ENCODE measurements at places on chromosomes 3 and 15. TPM values are rescaled to one million over a fixed set of nuclear protein-coding genes. Genes with fewer than 3 reads are reported as not detected.

GRCh38 chr15:80768158-80768557 is 11.0 kb upstream of the CEMIP start:
- no peak for DNase-seq

GRCh38 chr3:52223449-52224408 is 1.7 kb downstream of the TLR9 start:
- no peak for DNase-seq

DNA sequence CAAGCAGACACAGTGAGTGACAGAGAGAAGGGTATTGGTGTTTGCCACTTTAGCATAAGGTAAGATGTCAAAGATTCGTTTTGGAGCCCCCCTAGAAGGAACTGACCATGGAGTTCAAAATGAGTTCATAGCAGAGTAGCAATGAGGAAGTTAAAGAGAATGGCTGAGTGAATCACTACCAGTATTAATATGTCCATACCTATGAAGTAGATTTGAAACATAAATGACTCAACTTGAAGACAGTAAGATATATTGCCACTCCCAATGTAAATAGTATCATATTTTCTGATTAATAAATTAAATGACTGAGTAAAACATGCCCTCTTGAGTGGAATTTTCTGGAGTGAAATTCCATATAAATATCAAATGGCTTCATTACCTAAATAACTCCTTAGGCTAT is 675.1 kb downstream of the NLGN1 start:
- DNase-seq = no peak

- no peak for DNase-seq
These were observed 245.7 kb upstream of the RORA start for GRCh38 chr15:61474796-61475195.

DNA sequence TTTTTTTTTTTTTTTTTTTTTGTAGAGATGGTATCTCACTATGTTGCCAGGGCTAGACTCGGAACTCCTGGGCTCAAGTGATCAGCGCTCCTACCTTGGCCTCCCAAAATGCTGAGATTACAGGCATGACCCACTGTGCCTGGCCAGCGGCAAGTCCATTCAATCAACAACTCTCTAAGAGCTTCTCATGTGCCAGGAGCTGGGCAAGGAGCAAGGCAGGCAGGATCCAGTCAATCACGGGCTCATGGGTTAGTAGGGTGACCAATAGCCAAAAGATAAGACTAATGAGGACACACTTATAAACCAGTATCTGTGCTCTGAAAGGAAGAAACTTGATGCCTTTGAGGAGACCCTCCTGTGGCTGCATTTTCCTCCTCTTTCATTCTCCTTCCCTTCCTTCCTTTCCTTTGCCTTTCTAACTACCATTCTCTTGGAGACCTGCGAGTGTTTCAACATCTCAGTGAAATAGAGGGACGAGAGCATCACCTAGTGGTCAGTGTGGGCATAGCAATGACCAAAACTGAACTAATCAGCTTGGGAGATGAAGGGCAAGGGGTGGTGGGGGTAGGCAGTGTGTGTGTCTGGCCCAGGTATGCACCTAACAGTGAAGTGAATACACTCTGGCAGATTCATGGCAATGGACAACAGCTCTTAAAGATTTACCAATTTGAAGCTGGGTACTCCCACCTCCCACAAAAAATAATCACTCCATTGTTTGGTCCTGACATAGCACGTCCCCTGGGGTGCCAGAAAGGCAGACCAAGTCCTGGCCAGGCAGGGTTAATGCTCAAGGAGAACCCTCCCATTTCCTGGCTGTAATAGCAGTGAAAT is 6.3 kb downstream of the RPP25 start:
- DNase-seq = peak; percentile 67

- no peak for DNase-seq
These were observed 46.3 kb downstream of the ARHGAP31 start for GRCh38 chr3:119340446-119340845.

DNA sequence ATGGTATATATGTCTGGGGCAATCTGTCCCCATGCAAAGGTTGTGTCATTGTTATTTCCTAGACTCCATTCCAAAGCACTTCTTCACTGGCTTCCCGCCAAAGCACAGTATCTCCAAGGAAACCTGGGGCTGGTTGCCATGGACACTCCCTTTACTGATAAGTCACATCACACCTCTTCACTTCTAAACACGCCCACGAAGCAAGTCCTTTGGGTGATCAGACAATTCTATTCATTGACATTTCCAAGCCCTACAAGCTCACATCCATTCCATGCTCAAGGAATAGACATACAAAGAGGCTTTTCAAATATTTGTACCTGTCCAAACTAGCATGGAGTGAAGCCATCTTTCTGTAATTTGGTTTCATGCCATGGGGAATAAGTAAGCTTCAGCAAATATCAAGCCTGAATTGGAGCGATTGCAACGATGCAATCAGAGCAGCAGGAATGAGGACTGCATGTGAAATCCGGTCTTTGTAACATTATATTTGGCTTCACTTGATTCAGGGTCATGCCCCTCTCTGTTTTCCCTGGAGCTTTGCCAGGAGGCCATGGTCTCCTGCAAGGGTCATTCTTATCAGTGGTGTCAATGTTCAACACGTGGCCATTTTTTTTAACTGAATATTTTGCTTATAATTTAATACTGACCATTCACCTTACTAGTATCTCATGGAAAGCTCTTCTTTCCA is 201.6 kb upstream of the TMC3 start:
- peak; percentile 1 for DNase-seq

DNA sequence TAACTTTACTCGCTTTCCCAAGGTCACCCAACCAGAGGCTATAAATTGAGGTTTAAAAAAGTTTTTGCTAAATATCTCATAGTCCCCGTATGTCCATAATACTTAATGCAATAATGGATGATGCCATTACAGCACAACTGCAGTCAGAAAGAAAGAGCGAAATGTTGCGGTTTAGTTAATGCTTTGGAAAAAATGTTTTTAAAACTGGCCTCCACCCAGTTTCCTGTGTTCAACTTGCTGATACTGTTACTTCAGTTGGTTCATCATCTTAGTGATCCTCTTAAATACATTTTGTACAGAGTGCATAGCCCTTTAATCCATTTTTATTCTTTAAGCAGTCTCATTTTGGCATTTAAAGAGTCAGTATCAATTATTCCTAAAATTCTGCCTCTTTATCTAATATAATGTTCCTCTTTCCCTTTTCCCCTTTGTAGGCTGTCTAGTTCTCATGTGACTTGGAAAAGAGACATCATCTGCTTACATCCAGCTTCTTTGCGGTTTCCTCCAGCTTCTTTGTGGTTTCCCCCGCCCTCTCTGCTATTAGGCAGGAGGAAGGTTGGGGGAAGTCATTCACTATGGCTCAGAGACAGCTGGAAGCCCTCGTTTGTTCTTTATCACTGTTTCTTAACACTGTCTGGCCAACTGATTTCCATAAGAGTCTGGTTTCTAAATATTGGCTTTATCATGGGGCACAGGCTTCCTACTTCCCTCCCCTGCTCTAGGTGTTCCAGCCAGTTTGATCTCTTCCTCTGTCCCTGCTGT is 154.3 kb downstream of the GOLIM4 start:
- peak; percentile 88 for DNase-seq

DNA sequence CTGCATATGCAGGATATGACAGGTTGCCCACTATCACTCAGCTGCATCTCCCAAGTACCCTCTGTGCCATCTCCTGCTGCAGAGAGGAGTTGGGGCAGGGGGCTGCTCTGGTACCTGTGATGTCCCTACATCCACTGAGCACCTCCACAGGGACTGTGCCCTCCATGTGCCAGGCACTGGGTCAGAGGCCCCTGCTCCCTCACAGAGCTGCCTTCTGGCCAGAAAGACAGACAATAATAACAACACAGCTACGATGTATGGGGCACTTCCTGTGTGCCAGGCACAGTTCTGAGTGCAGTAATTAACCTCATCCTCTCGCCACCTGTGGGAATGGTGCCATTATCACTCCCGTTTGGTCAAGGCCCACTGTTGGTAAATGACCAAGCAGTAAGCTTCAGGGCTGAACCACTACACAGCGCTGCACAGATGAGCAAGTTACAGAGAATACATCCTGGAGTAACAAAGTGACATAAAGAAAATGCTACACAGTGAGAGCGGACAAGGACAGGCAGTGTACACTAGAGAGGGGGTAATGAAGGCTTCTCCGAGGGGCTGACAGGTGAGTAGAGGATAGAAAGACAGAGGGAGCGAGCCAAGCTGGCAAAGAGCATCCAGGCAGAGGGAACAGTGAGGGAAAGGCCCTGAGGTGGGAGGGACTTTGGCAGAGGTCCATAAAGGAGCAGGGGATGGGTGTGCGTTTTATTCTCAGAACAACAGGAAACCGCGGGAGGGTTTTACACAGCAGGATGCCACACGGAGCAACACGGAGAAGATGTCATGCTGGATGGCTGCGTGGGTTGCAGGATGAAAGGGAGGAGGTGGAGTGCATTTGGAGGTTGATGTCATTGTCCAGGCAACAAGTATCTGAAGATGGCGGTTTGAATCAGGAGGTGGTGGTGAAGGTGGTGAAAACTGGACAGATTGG is 13.6 kb downstream of the WNT7A start:
- DNase-seq = no peak

DNA sequence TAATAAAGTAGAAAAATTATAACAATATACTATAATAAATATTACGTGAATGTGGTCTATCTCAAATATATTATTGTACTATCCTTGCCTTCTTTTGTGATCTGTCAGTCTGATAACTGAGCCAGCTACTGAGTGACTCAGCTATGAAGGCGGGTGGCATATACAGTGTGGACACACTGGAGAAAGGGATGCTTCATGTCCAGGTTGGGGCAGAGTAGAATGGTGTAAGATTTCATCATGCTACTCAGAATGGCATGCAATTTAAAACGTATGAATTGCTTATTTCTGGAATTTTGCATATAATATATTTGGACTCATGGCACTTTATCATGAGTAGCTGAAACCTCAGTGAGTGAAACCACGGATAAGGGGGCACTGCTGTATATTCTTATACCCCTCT is 172.9 kb upstream of the TBC1D5 start:
- DNase-seq = no peak

DNA sequence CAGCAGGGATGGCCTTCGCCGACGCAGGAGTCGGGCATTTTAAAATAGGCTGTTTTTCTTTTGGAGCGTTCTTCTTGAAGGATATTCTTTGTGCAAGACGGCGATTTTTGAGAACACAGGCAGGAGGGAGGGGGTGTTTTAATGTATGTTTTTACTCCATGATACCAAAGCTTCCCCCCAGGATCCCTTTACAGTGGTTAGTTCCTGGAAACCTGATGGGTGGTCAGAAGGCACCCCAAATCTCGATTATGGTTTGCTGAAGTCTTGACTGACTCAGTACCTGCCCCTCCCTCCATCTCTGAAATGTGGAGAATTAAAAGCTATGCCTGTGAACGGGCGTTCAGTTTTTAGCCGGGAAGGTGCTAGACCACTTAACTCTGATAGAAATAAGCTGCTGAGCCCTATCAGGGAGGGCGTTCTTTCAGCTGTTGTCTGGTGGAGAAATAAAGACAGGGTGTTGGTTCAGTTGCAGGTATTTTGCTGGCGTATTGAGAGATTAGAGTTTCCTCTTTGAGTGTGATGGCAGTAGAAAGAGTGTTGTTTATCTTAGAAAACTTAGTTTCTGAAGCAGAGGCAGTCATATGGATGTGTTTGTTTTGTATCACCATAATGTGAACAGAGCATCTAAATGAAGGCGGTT is 3.4 kb downstream of the IGF1R start:
- peak; percentile 38 for DNase-seq

DNA sequence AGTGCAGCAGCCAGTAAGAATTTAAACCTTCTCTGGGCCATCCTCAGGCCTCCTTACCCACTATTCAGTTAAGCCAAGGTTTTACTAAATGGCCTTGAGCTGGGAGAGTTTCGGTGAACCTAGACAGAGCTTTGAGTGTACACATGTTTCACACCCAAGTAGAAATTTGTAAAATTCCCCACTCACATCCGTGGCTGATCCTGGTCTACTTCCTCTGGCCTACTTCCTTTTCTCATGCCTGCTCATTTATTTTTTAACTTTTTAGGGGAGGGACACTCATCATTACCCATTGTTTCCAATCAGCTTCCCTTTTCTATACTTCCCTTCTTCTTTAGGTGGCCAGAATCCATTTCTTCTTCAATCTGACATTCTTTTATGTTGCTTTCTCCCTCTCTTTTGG is 7.6 kb downstream of the CX3CR1 start:
- DNase-seq = no peak

- DNase-seq = no peak
These were observed 546.2 kb downstream of the MECOM start for GRCh38 chr3:169117264-169117663.

GRCh38 chr15:63599401-63600000 is 2.3 kb downstream of the FBXL22 start:
- DNase-seq = no peak

GRCh38 chr15:78810003-78810361 is 1.3 kb downstream of the ADAMTS7 start:
- DNase-seq = no peak

GRCh38 chr3:165522386-165522785 is 314.8 kb downstream of the BCHE start:
- no peak for DNase-seq

DNA sequence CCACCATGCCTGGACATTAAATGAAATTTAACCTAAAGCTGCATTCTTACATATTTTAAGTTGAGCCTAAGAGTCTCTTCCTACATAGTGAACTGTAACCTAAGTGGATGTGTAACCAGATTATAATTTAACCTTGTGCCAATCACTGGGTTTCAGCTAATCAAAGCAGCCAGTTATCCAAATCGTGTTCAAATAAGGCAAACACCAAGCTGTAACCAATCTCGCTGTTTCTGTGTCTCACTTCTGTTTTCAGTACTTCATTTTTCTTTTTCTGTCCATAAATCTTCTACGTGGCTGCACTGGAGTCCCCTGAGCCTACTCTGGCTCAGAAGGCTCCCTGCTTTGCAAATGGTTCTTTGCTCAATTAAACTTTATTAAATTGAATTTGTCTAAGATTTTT is 186.1 kb upstream of the CNTN6 start:
- DNase-seq = no peak

- no peak for DNase-seq
These were observed 9.6 kb upstream of the CPEB1 start for GRCh38 chr15:82656641-82657266.

GRCh38 chr3:127389420-127389819 is 101.6 kb upstream of the PRR20G start:
- no peak for DNase-seq

DNA sequence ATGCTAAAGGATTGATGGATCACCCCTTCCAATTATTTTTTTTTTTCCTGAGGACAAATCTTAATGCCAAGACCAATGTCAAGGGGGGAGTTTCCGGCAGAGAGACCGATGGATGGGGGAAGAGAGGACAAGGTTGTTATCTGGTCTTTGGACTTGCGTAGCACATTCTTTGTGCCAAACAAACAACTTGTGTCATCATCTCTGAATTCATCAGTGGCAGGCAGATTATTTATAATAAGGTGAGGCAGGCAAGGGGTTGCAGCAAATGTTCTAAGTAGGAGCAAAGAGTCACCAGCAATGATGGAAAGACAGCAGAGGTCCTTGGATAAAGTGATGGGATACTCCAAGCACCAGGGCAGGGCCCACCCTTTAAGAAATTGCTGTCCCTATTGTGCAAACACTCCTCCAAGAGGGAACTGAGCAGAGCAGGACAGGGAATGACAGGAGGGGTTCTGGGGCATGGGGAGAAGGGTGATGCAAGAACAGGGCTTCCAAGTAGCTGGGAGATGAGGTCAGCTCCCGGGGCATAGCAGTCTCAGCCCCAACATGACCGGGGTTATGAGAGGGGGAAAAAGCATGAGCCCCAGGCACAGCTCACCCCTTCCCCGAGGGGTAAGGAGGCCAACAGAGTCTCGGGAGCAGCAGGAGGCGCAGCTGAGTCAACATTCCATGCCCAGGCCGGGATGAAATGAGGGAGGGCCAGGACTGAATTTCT is 57.4 kb downstream of the ANXA2 start:
- DNase-seq = no peak

Gene IMP3
- 42.1 TPM for total RNA-seq

Gene TICRR
- 3.0 TPM for total RNA-seq

Gene CPEB1
- total RNA-seq = 6.9 TPM

Gene GOLGA6B
- not detected for total RNA-seq

Gene GLT8D1
- 65.3 TPM for total RNA-seq

All from IMR-90 (cell line).